CD8-positive, alpha-beta memory T cell (primary cell): ENCODE measurements at places on chromosomes 11 and 22. TPM values are rescaled to one million over a fixed set of nuclear protein-coding genes. Genes with fewer than 3 reads are reported as not detected.

RFPL2 gene
- total RNA-seq, result not detected

TP53AIP1 gene
- total RNA-seq, result not detected

RHOD gene
- total RNA-seq, result 1.9 TPM

DEUP1 gene
- not detected for total RNA-seq

HSCB gene
- 10.9 TPM for total RNA-seq

DNA sequence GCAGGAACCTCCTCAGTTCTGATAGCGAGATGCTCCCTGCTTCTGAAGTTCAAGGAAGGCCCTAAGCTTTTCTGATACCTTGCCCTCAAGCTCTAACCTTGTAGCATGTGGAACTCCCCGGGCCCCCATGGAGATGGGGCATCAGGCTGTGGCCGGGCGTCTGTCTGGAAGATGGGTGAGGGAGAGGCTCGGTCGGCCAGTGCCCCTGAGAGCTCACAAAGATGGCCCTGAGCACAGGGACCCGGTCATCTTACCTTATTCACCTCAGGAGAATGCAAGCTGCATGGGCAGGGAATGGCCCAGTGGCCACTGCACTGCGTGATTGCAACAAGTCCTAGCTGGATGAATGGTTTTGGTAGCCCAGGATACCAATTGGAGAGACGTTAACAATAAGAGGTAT, 830.3 kb downstream of the TBC1D22A start:
- no peak overlapping the region for H3K4me3 ChIP-seq
- DNase-seq, result no peak
- no peaks in the 10 kb centered on the region for H3K4me1 ChIP-seq
- no peak overlapping the region for H3K27ac ChIP-seq
- no peaks in the 10 kb centered on the region for H3K27me3 ChIP-seq
- H3K36me3 ChIP-seq, result no peaks in the 10 kb centered on the region

- no peak overlapping the region for H3K4me3 ChIP-seq
- H3K4me1 ChIP-seq, result no peaks in the 10 kb centered on the region
- DNase-seq, result no peak
- H3K36me3 ChIP-seq, result no peaks in the 10 kb centered on the region
- H3K27me3 ChIP-seq, result peaks cover 8% of the 10 kb centered on the region
Measured at GRCh38 chr11:121198491-121198890, 94.1 kb upstream of the SC5D start.

DNA sequence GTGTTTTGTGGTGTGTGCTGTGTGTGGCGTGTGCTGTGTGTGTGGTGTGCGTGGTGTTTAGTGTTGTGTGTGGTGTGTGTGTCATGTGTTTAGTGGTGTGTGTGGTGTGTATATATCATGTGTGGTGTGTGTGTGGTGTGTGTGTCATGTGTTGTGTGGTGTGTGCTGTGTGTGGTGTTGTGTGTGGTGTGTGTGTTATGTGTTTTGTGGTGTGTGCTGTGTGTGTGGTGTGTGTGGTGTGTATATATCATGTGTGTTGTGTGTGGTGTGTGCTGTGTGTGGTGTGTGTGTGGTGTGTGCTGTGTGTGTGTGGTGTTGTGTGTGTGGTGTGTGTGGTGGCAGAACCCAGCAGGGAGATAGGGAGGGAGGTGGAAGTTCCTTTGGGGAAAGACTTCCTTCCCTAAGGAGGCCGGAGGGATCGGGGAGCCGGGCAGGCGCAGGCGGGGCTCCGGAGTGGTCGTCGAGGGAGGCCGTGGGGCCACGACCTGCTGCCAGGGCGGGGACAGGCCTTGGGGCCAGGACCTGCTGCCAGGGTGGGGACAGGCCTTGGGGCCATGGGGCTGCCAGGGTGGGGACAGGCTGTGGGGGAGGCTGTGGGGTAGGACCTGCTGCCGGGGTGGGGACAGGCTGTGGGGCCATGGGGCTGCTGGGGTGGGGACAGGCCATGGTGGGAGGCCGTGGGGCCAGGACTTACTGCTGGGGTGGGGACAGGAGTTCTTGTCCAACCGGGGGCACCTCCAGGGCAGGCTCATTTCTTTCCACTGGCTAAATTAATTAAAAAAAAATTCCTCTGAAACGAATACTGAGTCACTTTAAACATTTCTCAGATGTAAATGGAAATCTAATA, 15.2 kb downstream of the PIM3 start:
- H3K27me3 ChIP-seq, result no peaks in the 10 kb centered on the region
- no peak overlapping the region for H3K4me3 ChIP-seq
- H3K4me1 ChIP-seq, result peaks cover 19% of the 10 kb centered on the region
- no peaks in the 10 kb centered on the region for H3K36me3 ChIP-seq
- no peak overlapping the region for H3K27ac ChIP-seq
- no peak for DNase-seq

DNA sequence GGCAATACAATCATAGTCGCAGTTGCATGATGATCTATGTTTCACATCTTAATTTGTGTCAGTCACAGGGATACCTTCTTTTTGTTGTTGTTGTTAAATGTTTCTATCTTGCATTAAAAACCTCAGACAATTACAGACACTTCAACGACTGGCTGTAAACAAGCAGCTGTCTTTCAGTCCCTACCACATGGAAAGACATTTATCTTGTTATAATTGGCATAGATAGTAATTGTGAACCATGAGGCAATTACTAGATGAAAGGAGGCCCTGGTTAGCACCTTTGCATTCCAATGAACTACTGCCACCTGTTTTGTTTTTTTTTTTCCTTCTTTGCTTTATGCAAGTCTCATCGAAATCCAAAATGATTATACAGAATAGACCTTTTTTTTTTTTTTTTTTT, 416.8 kb downstream of the LRRC4C start:
- no peaks in the 10 kb centered on the region for H3K27me3 ChIP-seq
- no peak for DNase-seq
- H3K4me1 ChIP-seq, result no peaks in the 10 kb centered on the region
- no peak overlapping the region for H3K27ac ChIP-seq
- no peaks in the 10 kb centered on the region for H3K36me3 ChIP-seq

DNA sequence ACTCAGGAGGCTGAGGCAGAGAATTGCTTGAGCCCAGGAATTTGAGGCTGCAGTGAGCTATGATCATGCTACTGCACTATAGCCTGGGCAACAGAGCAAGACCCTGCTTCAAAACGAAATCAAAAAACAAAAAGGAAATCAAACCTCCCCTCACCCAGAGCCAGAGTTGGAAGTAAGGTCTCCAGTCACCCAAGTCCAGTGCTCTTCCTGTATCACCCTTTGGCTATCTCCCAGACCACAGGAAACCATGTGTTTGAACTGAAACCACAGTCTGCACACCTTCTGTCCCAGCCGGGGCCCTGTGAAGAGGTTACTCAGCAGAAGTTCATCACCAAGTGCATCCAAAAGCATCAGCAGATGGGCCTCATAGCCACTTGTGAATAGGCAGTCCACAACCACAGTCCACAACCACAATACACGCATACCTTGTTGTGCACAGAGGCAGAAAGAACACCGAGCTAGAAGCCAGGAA, 4.6 kb downstream of the MYH9 start:
- H3K4me3 ChIP-seq, result peak overlapping the region; percentile 19
- H3K27ac ChIP-seq, result peak overlapping the region; percentile 46
- DNase-seq, result peak; percentile 87
- H3K4me1 ChIP-seq, result peaks cover 73% of the 10 kb centered on the region

GRCh38 chr11:70141486-70142220, 61.4 kb upstream of the FADD start:
- H3K4me1 ChIP-seq, result no peaks in the 10 kb centered on the region
- no peak overlapping the region for H3K27ac ChIP-seq
- H3K27me3 ChIP-seq, result peaks cover 15% of the 10 kb centered on the region
- no peak overlapping the region for H3K4me3 ChIP-seq
- H3K36me3 ChIP-seq, result no peaks in the 10 kb centered on the region
- no peak for DNase-seq

DNA sequence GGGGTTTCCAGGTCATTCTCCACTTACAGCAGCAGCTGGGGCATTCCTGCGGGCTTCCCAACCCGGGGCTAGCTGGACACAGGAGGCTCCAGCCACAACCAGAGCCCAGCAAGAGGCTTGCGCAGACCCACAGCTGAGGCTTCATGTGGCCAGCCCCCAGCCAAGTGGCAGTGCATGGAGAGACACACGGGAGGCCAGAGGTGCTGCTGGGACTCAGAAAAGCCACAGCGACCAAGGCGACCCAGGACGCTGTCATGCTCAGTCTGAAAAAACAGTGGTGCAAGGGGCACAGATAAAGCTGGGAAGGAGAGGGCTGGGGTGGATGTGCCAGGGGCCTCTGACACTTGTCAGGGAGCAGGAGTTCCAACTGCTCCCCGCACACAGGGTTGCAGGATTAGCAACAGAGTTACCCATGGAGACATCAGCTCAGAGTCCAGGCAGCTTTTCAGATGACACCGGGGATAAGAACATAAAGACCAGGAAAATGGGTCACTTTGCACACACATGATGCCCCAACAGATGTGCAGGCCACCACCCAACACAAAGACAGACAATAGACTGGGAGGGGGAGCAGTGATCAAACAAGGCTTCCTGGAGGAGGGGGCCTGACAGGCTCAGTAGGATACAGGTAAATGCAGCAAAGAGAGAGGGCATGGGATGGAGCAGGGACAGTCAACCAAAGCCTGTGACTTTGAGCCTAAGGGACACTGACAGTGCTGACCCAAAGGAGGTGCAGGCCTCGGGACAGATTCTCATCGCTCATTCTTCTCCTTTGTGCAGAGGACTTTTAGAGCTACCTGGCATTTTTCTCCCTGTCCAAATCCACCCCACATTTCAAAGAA, 6.9 kb upstream of the NEAT1 start:
- H3K36me3 ChIP-seq, result no peaks in the 10 kb centered on the region
- peak overlapping the region; percentile 85 for H3K4me3 ChIP-seq
- peak overlapping the region; percentile 98 for H3K27ac ChIP-seq
- H3K4me1 ChIP-seq, result peaks cover 51% of the 10 kb centered on the region
- DNase-seq, result no peak
- H3K27me3 ChIP-seq, result no peaks in the 10 kb centered on the region

GRCh38 chr11:10197091-10197490, 96.9 kb downstream of the SBF2 start:
- no peak overlapping the region for H3K27ac ChIP-seq
- no peak for DNase-seq
- no peaks in the 10 kb centered on the region for H3K36me3 ChIP-seq

- no peak overlapping the region for H3K4me3 ChIP-seq
- no peaks in the 10 kb centered on the region for H3K4me1 ChIP-seq
- no peak overlapping the region for H3K27ac ChIP-seq
Measured at GRCh38 chr11:44264761-44265160, 45.2 kb downstream of the ALX4 start.

DNA sequence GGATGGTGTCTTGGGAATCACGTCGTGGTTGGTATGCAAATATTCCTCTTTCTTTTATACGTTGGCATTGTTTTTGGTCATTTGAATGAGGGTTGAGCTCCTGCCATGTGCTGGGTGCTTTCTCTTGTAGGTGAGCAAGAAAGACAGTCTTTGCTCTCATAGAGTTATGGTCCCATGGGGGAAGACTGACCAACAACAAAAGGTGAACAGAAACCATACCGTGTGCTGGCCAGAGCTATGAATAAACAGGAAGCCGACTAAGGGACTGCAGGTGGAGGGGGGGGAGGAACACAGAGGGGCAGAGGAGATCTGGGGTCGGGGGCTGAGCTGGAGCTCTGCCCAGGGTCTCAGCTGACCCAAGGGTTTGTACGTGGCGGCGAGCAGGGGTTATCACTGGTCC, 245.3 kb downstream of the CTTN start:
- no peaks in the 10 kb centered on the region for H3K36me3 ChIP-seq
- no peak overlapping the region for H3K27ac ChIP-seq
- H3K4me3 ChIP-seq, result no peak overlapping the region
- no peaks in the 10 kb centered on the region for H3K27me3 ChIP-seq
- no peaks in the 10 kb centered on the region for H3K4me1 ChIP-seq

DNA sequence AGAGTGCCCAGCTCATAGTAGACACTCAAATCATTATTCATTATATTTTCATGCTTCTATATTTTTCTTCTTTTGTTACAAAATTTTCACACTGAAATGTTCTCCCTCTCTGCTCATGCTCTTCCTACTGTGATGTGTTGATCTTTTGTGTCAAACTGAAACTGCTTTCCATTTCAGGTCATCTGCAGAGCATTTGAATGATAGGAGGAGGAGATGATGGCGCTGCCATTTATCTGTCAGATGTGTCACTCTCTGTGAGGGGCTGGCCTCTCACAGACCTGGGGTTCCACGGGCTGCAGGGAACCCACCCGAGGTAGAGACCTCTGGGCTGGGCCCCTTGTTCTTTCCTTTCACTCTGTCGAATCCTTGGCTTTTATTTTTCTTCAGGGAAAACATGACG, 41.1 kb downstream of the OR10A6 start:
- H3K27me3 ChIP-seq, result no peaks in the 10 kb centered on the region
- no peak overlapping the region for H3K4me3 ChIP-seq
- DNase-seq, result no peak
- no peak overlapping the region for H3K27ac ChIP-seq
